ENCODE measurements at places on chromosomes 13 and 19.
A peak's percentile ranks its signal among the peaks of the same experiment; 100 is the strongest.

DNA sequence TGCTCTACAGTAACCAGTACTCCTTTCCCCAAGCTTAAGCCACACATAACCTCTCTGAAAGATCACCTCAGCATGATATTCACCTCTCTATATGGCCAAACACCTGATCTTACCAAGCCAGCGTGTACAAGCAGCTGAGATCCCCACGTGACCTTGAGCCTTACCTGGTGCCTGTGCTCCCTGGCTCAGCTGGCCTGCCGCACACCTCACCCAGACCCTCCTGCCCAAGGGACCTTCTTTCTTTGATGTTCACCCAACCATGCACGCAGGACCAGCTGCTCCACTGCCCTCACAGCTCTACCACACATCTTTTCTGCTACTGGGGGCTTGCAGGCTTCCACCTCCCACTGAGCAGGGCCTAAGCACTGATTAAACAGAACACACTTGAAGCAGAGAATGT lies 9.0 kb downstream of the DHRS12 start:
- DNase-seq: no peak

GRCh38 chr13:64556376-64556775 lies 2673.8 kb downstream of the PCDH9 start:
- DNase-seq: no peak

- DNase-seq: no peak
Observed at GRCh38 chr13:44930963-44931623, 58.2 kb downstream of the NUFIP1 start.

GRCh38 chr19:10085641-10086590 lies at the start of gene SHFL:
Gene SHFL (plus strand): TSS chr19:10086317. CDS start chr19:10086428, 111 bp downstream.
- peak; percentile 44 for DNase-seq

DNA sequence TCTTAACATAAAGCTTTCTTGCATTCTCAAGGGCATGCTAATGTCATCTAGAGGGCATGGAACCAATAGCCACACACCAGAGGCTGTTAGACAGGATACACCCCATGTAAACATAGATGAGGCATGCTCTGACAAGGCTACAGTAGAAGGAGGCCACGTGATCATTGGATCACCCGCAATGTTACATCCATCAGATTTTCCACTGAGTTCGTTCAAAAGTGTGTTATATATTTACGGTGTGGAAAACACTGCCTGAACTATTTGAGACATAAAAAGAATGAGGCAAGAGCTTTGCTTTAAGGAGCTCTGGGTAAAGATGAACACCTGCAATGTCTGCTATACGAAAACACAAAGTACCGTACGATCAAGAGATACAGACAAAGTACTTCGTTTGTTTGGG lies 817.5 kb upstream of the SLC10A2 start:
- DNase-seq: no peak

DNA sequence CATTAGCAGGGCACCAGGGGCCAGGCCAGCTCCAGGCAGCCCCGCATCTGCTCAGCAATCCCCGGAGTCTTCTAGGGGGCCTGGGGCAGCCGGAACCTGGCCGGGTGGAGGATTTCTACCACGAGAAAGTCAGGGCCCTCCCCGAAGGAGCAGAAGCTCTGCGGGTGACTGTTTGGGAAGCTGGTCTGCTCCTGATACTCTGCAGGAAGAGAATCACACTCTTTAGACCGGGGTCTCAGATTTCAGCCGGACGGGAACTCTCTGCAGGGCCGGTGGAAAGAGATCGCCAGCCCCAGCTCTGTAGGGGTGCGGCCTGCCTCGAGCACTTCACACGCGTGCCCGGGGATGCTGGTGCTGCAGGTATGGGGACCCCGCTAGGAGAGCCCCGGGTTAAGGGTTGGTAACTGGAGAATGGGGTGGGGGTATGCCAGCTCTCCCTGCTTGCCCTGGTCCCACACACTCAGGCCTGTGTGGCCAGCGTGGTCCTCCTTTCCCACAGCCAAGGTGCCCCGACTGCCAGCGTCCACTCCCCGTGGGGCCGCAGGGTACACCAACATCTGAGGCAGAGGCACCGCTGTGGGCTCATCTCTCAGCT lies 20.1 kb downstream of the RASA3 start:
- no peak for DNase-seq

DNA sequence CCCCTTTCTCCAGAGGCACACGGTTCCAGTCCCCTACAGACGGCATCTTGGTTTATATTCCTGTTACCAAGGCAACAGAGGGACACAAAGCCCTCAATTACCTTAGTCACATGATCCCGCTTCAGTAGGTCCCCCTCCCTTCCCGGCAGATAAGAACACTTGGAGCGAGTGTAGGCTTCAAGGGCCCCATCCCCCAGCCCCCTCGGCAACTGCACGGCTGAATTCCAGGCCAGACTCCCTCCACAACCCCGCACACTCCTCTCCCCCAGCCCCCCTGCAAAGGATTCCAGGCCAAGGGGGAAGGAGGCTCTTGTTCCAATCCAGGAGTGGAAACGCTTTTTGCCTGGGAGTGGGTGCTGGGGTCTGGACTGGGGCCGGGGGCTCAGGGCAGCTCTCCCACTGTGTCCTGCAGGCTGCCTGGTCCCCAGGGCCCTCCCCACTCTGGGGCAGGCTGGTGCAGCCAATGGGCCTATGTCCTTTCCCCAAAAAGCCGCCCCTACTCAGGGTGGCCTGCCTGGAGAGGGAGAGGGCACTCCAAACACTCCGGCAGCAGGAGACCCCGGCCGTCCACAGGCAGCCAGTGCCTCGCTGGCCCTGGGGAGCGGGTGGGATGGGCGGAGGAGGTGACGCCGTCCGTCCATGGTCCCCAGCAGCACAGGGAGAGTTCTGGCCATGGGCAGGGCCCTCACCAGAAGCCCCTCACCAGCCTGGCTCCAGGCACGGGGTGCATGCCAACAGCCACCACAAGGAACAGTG lies 62.6 kb downstream of the MLLT1 start:
- DNase-seq: no peak

- DNase-seq: no peak
Observed at GRCh38 chr19:40284501-40285352, at the start of gene AKT2. Gene AKT2 (minus strand): TSS chr19:40285345. CDS start chr19:40265267, 20,078 bp downstream.

- no peak for DNase-seq
Observed at GRCh38 chr13:40549500-40550094, 116.8 kb downstream of the FOXO1 start.

DNA sequence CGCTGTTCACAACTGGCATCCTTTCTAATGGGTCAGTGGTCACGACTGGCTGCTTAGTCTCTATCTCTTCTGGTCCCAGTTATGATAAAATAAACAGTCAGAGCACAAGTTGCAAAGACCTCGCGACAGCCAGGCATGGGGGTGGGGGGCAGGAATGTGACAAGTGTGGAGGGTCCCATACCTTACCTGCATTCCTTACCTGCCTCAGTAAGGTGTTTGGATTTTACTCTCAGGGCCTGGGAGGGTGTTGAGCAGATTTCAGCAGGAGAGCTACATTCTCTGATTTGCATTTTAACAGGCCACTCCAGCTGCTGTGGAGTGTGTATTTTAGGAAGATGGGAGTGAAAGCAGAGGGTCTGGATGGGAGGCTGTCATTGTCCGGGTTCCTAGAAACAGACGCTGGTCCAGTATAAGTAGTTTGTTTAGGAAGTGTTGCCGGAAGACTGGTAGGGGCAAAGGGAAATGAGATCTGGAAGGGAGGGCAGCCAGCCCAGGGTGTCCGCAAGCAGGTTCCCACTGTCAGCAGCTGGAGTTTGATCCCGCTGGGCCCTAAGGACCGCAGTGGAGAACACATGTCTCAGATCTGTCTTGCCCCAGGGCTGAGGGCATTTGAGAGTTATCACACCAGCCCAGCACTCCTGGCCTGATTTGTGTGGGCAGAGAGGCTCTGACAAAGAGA lies 920.0 kb downstream of the UQCRFS1 start:
- DNase-seq: no peak

- DNase-seq: peak; percentile 66
Observed at GRCh38 chr19:47713046-47714021, at the start of gene EHD2. Gene EHD2 (plus strand): TSS chr19:47713422. CDS start chr19:47716613, 3,191 bp downstream.

DNA sequence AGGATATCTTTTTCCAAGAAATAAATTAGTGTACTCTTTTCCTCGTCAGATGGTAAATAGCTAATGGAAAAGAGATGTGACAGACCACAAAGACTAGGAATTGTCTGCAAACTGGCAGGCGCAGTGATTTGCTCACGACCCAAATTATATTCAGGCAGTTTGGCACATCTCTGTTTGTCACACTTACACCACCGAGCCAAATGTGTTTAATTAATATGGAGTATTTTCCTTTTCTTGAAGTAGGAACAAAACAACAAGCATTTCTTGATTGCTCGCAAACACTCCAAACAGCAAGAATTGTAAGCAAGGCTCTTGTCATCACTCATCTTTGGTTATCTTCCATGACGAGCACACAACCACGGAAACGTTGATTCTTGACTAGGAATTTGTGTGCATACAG lies 884.2 kb downstream of the PCDH9 start:
- DNase-seq: no peak

DNA sequence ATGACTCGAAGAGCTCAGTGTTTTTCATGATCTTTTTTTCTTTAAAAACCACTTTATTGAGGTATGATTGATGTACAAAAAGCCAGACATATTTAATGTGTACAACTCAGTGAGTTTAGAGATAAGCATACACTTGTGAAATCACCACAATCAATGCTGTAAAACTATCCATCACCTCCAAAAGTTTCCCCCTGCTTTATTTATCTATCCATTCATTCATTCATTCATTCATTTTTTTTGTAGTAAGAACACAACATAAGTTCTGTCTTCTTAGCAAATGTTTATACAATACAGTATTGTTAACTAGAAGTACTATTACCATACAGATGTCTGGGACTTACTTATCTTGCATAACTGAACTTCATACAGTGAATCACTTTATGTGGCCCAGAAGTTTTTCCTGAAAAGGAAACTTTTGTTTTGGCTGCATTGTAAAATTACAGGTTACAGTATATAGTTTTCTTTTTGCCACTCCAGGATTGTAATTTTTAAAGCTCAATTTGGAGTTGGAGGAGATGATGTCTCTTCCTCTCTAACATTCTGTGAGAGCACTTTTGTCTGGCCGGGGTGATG lies 6.7 kb downstream of the RAP2A start:
- no peak for DNase-seq

- no peak for DNase-seq
Observed at GRCh38 chr13:41407380-41407779, 50.0 kb upstream of the RGCC start.

- DNase-seq: no peak
Observed at GRCh38 chr19:46564701-46565100, 36.4 kb upstream of the CALM3 start.

DNA sequence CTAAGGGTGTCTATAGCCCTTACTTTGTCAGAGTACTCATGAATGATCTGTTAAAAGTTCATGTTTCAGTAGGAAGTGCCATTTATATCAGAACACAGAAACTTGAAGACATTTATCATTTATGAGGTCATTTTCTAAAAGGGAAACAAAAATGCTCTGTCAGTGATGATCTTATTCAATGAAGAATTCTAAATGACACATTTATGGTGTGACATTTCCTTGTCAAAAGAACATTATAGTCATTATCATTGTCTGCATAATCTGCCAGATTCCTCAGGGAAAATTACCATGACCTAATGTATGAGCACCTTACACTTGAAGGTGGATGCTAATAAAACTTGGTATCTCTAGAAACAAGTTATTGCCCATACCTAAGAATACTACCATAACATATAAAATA lies 853.8 kb upstream of the SLITRK6 start:
- no peak for DNase-seq
